Activated T-helper 9 cell treated with anti-CD3 and anti-CD28 coated beads, Interleukin-2, amount 50 U/mL, for 16 hours (primary cell): ENCODE measurements at places on chromosomes 4 and X.

DNA sequence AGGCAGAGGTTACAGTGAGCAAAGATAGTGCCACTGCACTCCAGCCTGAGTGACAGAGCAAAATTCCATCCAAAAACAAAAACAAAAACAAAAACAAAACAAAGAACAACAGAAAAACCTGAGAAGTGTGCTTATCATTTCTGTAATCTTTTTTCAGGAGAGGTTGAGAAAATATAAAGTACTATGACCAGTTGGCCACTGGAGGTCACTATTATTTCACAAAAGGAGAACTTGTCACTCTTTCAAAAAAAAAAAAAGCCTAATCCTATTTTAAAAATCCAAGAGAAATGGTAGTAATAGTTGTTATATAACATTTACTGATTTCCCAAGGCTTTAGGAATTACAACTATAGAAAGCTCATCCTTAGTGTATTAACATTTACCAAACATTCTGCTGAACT, 24.9 kb upstream of the RNF150 start:
- DNase-seq: no peak

DNA sequence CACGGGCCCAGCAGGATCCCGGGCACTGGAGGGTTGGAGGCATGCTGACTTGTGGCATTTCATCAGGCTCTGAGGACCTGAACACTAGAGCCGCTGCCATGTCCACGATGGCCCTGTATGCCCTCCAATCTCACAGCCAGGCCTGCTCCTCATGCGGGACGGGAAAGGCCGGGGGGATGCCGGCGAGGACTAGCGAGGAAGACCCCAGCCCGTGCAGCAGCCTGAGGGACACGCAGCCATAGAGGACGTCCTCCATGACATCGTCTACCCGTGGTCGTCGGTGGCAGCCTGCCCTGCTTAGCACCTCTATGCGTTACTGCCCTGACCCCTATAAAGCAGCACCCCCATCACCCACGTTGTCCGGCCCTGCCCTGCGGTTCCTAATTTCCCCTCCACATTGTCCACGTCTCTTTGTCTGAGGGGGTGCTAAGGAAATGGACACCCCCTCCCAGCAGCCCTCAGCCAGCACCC, 32.6 kb downstream of the HMX1 start:
- no peak for DNase-seq

DNA sequence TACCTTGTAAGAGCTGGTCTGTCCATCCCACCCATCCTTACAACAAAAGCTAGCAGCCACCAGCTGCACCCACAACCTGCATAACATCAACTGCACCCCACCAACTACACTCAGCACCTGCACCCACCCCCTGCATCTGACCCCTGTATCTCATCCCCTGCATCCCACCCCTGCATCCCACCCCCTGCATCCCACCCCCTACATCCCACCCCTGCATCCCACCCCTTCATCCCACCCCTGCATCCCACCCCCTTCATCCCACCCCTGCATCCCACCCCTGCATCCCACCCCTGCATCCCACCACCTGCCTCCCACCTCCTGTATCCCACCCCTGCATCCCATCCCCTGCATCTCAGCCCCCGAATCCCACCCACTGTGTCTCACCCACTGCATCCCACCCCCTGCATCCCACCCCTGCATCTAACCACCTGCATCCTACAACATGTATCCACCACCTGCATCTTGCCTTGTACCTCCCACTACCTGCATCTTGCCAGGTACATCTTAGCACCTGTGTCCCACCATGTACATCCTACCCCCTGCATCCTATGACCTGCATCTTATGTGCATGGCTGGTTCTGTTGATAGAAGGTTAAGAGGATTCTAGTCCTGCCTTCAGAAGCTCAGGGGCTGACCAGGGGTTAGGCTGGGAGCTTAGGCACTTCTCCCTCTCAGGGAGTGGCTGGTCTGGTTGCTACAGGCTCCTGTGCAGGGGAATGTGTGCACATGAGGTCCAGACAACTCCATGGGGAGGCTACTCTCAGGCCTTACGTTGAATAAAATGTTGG, 9.4 kb downstream of the TMEM271 start:
- no peak for DNase-seq

DNA sequence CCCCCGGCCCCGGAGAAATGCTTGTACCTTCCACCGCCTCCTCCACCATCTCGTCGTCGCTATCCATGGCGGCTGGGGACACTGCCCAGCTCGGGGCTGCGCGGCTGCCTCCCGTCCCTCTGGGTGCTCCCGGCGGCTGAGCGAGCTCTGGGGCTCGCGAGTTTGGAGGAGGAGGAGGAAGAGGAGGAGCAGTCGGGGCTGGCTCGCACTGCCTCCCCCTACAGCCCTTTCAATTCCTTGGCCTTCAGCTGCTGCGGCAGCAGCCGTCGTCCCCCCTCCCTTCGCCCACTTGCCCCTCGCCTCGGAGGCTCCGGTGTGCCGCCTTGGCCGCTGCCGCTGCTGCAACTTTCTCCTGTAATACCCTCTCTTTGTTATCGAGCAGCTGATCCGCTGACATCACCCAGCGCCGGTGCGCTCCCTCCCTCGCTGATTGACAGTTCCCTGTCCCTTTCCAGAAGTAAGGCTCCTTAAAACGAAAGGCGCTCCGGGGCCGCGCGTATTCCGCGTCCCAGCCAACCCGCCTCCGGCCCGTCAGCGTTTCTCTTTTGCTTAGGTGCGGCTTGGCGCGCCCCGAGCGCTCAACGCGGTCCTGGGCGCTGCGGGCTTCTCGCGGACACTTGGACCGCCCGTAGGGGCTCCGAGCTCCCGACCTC, at the start of gene SETD7:
SETD7 (minus strand) TSS at position 149 of the 653 bp plus-strand sequence; CDS start at position 67, 82 bp downstream.
- peak; percentile 50 for DNase-seq

DNA sequence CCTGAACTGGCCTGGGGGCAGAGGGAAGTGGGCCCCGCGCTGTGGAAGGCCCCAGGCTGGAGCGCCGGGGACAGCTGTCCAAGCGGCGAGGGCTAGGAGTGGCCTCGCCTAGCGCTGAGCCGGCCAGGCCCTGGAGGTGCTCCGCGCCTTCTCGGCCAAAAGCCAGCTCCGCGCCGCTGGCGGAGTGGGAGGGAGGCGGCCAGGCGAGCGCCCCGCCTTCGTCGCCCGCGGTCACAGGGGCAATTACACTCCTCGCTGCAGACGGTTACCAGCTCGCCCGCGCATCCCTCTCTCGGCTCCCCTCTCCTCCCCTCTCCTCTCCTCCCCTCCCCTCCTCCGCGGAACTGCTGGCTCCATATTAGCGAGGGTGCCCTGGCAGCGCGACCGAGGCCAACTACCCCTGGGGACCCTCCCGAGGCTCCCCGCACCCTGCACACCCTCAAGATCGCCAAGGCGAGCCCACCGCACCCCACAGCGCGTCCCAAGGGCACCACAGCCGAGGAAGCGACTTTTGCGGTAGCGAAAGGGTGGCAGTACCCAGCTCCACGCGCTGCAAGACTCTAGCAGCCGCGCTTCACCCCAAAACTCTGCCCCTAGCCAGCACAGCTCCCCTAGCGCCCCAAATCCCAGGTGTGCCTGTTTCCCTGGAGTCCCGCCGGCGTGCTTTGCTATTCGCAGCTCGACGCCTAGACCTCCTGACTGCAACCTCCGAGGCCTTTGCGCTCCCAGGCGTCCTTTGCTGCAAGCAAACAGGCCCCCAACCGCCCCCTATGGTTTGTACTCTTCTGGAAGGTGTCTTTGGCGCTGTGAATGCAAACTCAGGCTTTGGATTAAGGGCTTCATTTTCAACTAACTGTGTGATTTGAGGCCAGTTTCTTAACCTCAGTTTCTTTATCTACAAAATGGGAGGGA, 91.4 kb downstream of the BCOR start:
- peak; percentile 15 for DNase-seq

GRCh38 chr4:154004507-154005170, 215.8 kb upstream of the SFRP2 start:
- no peak for DNase-seq

DNA sequence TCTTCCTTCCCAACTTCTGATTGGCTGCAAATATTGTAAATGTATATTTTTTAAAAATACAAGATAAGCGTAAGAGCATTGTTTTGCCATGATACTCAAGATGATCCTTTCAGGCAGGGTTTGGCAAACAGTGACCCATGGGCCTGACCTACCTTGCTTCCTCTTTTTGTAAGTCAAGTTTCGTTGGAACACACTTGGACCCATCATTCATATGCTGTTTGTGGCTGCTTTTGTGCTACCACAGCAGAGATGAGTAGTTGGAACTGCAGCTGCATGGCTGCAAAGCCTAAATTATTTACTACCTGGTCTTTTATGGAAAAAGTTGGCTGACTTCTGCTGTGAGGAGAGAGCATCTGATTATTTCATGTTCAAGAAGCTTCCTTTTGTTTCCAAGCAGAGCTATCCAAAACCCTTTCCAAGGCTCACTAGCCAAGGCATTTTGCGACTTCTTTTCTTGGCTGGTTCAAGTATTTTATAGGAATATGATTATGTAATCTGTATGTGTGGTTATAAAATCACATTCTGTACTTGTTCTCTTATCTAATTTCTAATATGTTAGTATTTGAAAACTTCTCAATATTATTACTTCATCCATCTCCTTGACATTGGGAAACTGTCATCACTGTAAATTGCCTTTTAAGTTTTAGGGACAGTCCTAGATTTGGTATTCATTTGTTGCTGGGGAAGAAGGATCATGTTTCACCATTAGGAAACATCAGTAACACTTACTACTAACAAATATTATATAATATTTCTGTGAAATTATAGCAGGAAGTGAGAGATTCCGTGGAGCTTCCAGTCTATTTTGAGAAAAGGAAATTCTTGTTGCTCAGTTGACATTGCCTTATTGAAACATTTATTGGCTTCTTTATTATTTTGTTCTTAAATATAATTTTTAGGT, 109.2 kb downstream of the ARHGAP10 start:
- DNase-seq: no peak

- DNase-seq: no peak
Measured at GRCh38 chr4:132001542-132001941, 1147.6 kb upstream of the PCDH10 start.

- no peak for DNase-seq
Measured at GRCh38 chrX:124518885-124519284, 172.5 kb downstream of the SH2D1A start.

- no peak for DNase-seq
Measured at GRCh38 chrX:758917-759316, 128.3 kb downstream of the SHOX start.

GRCh38 chrX:100939333-100939732, 10.6 kb upstream of the XKRX start:
- DNase-seq: no peak

- DNase-seq: no peak
Measured at GRCh38 chr4:105600951-105601350, 48.5 kb downstream of the ARHGEF38 start.

GRCh38 chrX:41265615-41266014, 68.3 kb upstream of the DDX3X start:
- DNase-seq: peak; percentile 16

DNA sequence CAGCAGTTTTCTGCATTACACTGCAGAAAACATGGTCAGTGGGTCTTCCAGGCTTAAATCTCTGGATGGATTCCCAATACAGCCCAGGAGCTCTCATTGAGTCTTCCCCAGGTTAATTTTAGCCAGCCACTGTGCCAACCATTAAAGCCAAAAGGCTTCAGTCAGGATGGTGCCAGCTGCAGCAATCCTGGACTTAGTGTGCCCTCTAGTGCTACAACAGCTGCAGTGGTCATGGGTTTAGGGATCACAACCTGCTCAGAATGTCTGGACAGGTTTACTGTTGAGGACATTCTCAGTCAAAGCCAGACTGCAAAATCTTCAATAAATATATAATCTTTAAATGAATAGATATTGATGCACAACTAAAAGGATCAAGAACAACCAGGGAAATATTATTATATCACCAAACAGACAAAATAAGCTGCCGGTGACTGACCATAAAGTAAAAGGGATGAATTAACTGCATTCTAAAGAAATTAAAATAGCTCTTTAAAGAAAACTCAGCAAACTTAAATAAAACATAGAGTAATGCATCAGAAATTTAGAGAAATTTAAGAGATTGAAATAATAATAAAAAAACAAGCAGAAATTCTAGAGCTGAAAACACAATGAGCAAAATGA, 639.9 kb downstream of the SPOCK3 start:
- DNase-seq: no peak

DNA sequence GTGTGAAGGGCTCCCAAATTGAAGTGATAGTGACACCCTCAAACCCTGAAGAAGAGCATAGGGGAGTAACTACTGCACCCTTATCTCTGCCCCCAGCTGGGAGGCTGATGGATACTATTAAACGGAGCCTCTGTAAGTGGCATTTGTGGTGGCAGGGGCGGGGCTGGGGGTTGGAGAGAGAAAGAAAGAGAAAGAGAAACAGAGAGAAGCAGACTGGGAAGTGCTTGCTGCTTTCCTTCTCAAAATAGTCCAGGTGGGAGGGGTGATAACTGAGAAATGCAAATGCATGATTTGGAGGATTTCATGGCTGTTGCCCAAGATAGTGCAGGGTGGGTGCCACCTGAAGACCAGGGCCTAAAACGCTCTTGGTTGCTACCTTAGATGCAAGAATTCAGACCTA, 253.5 kb upstream of the GATB start:
- peak; percentile 25 for DNase-seq

GRCh38 chrX:134782796-134783195, 124.5 kb upstream of the PLAC1 start:
- no peak for DNase-seq

DNA sequence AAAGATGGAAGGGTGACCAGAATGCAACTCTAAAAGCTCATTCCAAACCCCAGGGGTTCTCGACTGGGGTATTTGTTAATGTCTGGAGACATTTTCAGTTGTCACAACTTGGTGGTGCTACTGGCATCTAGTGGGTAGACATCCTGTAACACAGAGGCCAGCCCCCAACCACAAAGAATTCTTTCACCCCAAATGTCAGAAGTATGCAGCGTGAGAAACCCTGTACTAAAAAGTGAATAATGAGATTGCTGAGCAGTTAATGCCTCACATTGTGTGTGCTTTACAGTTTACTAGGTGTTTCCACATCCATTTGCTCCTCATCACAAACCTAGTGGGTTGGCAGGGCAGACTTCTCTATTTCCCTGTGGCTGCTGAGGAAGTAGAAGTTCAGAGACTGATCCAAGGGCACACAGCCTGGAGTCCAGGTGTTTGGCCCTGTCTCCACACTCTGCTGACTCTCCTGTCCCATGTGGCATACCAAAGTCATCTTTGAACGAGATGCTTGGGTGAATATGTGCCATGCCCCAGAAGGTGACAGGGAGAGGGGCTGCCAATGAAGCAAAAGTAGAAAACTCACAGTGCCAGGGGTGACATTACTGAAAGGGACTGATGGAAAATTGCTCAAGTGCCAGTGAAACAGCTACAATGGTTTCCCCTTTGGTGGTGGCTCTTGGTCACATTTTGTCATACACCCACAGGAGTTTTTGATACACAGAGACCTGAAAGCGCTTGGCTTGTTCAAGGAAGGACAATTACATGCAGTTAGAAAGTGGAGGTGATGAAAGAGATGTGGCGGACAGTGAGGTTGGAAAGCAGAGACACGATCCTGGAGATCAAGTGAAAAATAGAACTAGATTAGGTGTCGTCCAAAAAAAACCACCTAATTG, 10.1 kb upstream of the TMEM154 start:
- DNase-seq: no peak

DNA sequence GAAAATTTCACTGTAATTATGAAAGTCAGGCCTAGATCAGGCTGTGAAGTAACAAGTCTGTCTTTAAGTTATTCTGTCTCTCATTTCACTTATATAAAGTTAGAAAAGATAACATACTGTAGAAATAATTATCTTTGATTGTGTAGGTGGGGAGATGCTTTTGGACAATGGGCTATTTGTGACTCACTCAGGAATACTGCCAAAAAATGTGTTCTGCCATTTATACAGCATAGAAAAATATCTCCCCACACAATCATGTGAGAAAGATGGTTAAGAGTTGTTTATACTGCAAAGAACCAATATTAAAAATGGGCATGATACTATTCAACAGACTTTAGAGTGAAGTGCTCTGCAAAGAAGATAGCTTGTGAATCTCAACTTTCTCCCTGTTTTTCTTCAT, 95.0 kb upstream of the GABRA2 start:
- DNase-seq: no peak
